Endothelial cell of umbilical vein (primary cell): ENCODE measurements at places on chromosomes 7 and 10. TPM values are rescaled to one million over a fixed set of nuclear protein-coding genes. Genes with fewer than 3 reads are reported as not detected.

- no peak for DNase-seq
Observed at GRCh38 chr7:132609906-132610520, 33.7 kb upstream of the PLXNA4 start.

GRCh38 chr7:79241288-79242060, 212.0 kb downstream of the MAGI2 start:
- DNase-seq = no peak

DNA sequence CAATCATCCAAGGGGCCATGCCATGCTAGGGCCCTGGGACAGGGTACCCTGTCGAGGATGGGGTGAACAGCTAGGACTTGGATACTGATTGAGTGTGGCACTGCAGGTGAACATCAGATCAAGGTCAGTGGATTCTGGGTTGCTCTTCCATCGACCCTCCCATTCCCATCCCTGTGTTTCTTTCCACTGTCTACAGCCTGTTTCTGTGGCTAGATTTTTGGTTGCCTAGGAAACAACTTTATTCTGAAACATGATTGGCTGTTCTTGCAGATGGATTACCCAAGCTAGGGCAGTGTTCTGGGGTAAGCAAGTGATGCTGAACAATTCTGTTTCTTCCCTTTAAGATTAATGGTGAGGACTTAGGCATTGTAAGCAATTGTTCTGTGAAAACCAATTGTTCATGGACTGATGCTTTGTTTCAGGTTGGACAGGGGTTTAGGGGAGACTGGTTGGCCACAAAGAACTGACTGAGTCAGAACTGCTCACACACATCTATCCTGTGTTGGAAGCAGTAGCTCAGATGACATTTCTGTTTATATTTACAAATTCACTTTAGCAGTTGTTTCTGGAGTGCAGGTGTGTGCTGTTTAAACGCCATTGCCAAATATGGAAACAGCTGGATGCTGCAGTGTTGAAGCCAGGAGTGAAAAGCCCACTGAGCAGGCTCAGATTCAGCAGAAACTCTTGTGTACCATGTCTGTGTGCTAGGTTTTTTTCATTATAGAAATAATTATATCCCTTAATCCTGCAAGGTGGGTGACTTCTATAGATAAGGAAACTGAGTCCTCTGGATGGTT, 102.3 kb upstream of the BTBD16 start:
- no peak for DNase-seq

- no peak for DNase-seq
Observed at GRCh38 chr10:62199584-62199983, 69.1 kb downstream of the RTKN2 start.

DNA sequence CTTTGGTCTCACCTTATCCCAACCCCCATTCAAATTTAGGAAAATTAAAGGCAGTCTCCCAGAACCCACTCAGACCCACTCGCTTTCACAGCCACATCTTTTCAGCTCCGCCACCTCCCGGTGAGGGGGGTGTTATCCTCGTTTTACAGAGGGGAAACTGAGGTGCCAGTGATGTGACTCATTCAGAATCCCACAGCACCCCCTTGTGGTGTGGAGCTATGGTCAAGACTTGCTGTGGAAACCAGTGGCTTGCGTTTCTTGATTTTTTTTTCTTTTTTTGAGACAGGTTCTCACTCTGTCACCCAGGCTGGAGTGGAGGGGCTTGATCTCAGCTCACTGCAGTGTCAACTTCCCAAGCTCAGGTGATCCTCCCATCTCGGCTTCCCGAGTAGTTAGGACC, 27.6 kb downstream of the SLC35G1 start:
- DNase-seq = no peak

DNA sequence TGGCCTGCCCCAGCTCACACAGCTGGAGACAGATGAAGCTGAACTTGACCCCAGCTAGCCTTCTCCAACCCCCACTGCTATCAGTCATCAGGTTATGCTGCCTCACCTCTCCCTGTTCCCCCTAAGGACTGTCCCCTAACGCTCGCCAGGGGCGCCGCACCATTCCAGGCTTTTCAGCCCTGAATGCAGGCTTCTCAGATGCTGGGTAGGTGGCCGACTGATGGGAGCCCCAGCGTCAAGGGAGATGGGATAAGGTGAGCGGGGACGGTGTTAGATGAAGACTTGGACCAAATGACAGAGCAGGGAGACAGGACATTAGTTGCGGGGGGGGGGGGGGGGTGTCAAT, 15.8 kb upstream of the OPALIN start:
- no peak for DNase-seq

DNA sequence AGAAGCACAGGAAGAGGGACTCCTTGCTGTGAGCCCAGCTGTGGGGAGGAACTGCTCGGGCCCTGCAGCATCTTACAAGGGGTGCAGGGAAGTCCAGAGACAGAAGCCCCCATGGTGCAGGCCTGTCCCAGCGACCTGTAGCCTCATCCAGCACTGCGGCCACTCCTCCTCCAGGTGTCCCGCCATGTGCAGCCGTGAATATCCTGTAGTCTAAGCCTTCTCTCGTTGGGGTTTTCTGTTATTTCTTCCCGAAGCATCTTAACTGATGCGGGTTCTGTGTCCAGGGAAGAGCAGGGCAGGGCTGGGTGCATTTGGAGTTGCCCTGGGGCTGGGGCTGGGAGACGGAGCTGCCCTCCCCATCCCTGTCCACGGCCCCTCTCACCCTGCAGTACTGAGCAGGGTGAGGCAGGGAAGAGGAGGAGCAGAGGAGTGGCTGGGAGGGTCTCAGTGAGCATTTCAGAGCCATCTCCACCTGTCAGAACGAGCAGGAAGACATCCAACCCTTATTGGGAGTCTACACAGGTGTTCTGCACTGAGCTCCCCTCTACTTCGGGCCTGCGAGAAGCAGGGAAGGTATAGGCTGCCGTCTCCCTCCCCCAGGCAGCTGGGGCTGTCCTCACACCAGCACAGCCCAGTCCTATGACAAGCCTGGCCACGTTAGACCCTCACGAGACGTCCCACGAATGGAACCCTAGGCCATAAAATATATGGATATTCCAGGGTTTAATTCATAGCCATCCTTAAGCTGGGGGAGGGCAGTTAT, 494.5 kb downstream of the DNAJB6 start:
- DNase-seq = no peak

IFIT1B gene
- not detected in 2 replicates for total RNA-seq

DNA sequence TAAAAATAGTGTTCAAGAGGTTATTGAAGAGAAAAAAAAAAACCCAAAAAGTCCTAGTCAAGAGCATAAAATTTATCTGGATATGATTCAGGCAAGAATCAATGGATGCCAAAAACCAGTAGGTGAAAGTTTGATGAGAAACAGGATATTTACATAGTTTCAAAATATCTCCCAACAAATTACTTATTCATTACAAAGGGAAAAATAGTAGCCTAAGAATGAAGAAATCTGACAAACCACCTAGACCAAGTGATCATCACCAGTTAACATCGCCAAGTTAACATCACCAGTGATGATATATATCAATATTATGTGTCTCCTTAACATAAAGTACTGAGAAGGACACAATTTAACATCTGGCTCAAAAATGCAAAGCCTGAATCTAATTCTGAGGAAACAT, 85.2 kb downstream of the RNLS start:
- no peak for DNase-seq

DNA sequence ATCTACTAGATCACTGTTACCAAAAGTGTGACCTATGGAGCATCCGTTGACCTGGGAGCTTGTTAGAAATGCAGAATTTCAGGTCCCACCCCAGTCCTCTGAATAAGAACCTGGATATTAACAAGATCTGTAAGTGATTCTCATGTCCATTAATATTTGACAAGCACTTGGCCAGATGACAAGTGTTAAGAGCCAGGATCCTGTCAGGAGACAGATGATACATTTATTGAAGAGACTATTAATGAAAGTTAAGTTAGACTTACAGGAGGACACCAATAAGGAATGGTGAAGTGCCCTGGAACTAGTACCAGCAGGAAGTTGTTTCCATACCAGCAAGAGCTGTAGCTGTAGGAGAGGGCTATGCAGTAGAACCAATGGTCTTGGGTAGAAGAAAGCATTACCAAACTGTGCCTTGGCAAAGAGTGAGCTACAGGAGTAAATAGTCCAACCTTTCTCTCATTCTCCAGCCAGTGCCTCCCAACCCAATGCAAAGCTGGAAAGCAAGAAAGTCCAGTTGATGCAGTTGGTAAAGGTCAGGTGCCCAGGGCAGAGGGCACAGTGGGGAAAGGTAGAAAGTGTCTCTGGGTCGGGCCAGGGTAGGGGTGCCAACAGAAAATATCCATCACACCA, 35.3 kb upstream of the ADD3 start:
- DNase-seq = no peak

DNA sequence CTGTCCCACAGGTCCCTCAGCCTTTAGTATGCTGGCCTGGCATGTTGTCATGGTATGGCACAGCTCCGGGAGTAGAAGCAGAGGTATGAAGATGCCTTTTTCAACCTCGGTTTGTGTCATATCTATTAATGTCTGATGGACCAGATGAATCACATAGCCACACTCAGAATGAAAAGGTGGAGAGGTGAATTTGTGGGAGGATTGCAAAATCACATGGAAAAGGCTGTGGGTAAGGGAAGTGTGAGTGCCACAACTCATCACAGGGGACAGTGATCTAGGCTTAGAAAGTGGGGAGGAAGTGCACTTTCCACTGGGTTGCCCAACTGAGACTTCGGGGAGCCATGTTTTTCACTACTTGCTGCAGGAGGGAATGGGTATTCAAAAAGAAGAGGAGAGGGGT, 190.7 kb downstream of the WDR11 start:
- no peak for DNase-seq

DNA sequence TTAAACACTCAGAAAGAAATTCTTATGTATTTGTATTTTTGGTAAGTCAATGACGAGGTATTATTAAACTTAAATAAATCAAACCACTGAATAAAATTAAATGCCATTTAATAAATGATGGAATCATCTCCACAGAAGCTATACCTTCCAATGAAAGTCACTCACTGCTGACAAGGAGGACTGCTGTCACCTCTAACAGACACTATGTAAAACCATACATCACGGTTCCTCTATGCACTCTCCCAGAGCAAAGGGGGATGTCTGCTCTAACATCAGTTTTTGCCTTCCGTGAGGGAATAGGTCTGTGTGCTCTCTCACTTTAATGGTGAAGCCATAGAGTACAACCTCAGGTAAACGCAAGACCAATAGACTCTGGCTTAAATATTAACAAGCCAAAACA, 99.7 kb upstream of the DDC start:
- no peak for DNase-seq

GRCh38 chr7:13641714-13642113, 347.8 kb downstream of the ETV1 start:
- DNase-seq = no peak

DNA sequence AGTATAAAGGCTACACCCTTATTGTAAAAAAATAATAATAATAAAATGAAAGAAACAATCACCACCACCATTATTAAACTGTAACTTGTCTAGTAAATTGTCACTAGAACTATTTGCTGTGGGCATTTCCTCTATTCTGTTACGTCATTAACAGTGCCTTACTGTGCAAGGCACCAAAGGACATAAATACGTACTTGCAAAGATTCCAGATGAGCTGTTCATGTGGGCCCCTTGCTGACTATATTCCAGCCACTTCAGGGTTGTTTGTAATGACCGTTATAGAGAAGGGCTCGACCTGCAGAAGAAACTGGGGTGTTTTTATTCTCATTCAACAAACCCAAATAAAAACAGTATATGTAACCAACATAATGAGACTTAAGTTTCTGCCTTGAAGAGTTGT, 60.4 kb downstream of the KLRG2 start:
- no peak for DNase-seq

- no peak for DNase-seq
Observed at GRCh38 chr7:84591897-84592296, 397.3 kb upstream of the SEMA3A start.

NEUROD6 gene
- total RNA-seq = not detected in 2 replicates

GRCh38 chr10:32795598-32796183, 162.3 kb downstream of the ITGB1 start:
- peak; percentile 55 for DNase-seq

- no peak for DNase-seq
Observed at GRCh38 chr7:44262031-44262430, 61.3 kb downstream of the YKT6 start.

GJD4 gene
- total RNA-seq = not detected in 2 replicates

DNA sequence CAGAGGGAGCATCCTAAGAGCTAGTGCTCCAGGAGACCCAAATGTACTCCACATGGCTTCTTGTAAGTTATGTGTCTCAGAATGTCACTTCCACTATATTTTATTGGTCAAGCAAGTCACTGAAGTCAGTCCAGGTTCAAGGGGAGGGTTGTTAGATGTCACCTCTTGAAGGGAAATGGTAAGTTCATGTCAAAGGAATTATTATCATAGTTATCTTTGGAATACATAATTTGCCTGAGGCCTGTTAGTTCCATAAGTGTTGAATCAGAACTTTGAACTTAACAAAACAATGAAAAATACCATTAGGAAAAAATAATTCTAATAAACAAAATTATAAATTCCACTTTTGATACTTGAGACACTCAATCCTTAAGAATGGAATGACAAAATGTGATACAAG, 30.6 kb downstream of the STAM start:
- no peak for DNase-seq

CDK6 gene
- 28.2 and 28.7 TPM in 2 replicates for total RNA-seq

STEAP1 gene
- 39.1 and 42.7 TPM in 2 replicates for total RNA-seq

TAS2R60 gene
- not detected in 2 replicates for total RNA-seq

DNA sequence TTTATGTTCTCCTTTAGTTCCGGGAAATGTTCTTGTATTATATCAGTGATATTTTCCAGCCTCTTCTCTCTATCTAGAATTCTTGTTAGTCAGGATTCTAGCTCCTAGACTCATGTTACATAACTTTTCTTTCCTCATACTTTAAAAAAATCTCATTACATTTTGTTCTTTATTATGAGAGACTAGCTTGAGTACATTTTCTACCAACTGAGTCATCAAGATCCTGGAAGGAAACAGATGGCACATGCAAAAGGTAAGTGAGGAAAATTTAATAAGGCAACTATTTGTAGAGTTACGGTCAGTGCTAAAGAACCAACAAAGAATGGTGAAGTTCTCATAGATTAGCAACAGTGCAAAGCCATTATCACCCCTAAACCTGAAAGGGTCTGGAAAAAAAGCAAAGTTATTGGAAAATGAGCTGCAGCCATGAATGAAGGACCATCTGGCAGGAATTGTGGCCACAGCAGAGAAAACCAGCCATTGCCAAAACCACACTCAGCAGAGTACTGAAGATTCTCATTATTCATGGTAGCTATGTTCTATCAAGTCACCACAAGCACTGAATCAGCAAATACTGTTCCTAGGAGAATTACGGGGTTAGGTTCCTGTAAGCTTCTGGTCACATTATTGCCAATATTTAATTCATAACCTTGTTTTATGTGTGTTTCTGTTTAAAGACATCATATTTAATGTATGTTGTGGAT, 98.3 kb upstream of the C7orf33 start:
- no peak for DNase-seq
